ENCODE measurements at places on chromosomes 4 and X.

DNA sequence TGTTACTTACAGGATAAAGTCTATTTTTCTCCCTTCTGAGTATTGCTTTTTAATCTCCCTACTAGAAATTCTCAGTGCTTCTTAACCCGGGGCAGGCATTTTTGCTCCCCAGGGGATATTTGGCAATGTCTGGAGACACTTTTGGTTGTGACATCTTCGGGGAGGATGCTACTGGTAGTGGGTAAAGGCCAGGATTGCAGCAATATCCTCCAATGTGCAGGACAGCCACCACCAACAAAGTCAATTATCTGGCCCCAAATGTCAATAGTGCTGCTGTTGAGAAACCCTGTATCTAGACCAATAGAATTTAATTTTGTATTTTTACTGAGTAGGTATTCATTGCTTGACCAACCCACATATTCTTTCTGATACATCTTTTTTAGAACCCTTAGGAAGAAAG, 669.5 kb upstream of the MAGEB2 start:
- no peak for DNase-seq

GRCh38 chr4:154345359-154345758, 146.2 kb downstream of the DCHS2 start:
- no peak for DNase-seq

GRCh38 chr4:36414248-36414647, 132.8 kb downstream of the DTHD1 start:
- no peak for DNase-seq

DNA sequence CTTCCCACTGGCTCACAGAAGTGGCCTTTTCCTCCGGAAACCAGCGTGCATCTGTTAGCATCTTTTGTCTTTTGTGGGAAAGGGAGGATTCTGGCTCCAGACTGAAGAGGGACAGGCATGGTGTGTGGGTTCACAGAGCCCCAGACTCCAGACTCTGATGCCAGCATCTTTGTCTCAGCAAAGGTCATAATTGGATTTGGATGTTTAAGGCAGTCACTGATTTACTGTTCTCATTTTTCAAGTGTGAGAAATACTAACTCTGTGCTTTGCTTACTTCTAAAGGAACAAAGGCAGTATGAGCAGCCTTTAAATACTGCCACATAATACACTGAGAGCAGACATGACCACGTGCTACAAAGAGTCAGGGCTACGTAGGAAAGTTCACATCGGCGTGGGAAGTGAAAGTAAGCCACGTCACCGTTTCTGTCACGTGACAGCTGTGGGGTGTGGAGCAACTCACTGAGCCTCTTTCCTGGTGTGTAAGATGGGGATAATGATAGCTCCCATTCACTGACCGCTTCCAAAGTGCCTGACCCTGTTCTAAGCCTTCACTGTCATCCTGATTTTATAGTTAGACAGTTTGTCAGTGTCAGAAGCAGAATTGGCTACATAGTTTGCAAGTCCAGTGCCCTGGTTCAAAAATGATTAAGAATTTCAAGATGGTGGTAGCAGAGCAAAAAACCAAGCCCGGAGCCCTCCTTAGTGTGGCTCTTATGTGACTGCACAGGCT, 24.8 kb upstream of the TMSB4X start:
- peak; percentile 86 for DNase-seq

- no peak for DNase-seq
These were observed 121.5 kb downstream of the REELD1 start for GRCh38 chr4:146335763-146336409.

- DNase-seq, result no peak
These were observed 102.0 kb downstream of the HPGD start for GRCh38 chr4:174420316-174420715.

DNA sequence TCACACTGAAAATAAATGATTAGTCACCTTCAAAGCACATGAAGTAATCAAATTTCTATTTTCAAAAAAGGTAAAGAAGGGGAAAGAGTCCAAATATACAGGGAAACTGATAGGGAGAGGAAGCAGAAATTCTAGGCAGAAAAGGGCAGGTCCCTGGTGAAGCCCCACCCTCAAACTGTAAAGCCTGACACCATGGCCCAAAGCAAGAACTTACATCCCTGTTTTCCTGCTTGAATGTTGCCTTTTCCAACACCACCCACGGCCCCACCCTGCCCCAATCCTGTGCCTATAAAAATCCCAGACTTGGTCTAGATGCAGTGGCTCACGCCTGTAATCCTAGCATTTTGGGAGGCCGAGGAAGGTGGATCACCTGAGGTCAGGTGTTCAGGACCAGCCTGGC, 361.8 kb downstream of the PPP3CA start:
- no peak for DNase-seq

DNA sequence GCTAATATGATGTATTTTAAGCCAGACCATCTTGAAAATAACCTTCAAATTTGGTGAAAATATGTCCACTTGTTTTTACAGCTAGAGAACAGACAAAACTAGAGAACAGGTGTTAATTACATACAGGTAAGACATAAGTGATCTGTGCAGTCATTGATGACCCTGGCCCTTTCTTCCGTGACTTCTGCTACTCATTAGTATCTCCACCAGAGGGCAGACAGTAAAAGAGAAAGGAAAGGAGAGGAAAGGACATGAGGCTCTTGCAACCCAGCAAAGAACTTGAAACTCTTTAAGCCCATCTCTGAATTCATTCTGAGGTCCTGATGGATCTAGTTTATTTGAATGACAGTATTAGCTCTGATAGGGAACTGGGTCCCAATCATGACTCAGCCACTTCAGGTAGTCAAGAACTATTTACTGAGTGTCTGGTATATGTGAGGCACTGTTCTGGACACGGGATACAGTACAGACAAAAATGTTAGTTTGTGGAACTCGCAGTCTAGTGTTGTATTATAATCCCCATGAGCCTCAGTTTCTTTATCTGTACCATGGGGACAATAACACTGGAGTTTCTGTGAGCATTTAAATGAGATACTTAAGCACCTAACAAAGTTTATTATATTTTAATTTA, 121.0 kb upstream of the TEX13D start:
- DNase-seq, result no peak
